ENCODE measurements at places on chromosomes 2 and 18.

- DNase-seq: no peak
Measured at GRCh38 chr2:131580187-131580586, 52.5 kb downstream of the CCDC74A start.

DNA sequence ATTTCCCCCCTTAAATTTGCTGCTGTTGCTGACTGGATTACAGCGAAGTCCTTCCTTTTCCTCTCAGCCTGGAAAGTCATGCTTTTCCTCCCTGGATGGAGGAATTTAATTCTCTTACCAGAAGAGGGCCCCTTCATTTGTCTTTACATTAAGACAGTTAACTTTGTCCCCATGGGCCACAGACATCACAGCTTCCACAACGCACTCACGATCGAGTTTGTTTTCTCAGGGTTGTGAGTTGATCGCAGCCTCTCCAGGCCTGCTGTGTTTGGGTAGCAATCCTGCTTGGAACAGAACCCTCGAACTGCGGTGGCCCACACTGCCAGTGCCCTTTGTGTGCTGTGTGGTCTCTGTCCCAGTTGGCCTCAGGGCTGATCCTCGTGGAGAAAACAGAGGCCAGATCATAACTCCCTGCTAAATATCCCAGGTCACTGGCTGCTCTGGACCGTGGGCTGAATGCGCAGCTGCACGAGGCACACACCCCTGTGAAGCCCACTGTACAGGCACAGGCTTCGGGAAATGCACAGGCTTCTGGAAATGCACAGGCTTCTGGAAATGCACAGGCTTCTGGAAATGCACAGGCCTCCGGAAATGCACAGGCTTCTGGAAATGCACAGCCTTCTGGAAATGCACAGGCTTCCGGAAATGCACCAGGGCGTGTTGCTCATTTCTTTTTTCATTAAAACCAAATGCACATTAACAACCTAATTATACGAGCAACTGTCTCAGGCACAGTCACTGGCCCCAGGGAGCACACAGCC lies 2.2 kb upstream of the PDIA6 start:
- no peak for DNase-seq

GRCh38 chr18:64171576-64171975 lies 22.7 kb upstream of the LINC00305 start:
- no peak for DNase-seq

- DNase-seq: no peak
Measured at GRCh38 chr2:169526451-169526850, 16.9 kb downstream of the KLHL41 start.

- DNase-seq: no peak
Measured at GRCh38 chr2:73257425-73258125, 23.5 kb downstream of the CCT7 start.

DNA sequence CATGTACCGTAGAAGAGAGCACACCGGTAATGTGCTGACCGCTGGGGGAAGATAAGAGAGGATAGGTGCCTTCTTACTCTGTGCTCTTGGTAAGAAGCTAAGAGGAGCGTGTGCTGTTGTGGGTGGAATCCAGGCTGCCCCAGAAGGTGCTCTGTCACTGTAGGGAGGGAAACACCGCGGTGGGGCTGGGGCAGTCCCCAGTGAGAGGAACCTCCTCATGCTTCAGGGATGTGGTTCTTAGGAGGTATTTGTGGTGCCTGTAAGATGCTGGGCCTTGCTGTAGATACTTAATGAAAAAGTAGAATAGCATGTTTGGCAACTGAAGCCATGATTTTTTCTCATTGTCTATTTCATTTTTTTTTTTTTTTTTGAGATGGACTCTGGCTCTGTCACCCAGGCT lies 1.1 kb downstream of the COLEC11 start:
- peak; percentile 5 for DNase-seq

All from stimulated activated CD4-positive, alpha-beta T cell treated with anti-CD3 and anti-CD28 coated beads, Interleukin-12 subunit alpha, Interleukin-12 subunit beta, amount 100 ng/mL, for 24 hours (primary cell).